Activated T-helper 17 cell treated with anti-CD3 and anti-CD28 coated beads, Interleukin-2, amount 50 U/mL, for 72 hours (primary cell): ENCODE measurements at places on chromosomes 2 and 18. TPM values are rescaled to one million over a fixed set of nuclear protein-coding genes. Genes with fewer than 3 reads are reported as not detected.

Gene KLHL30
- total RNA-seq = not detected

Gene REV1
- total RNA-seq = 33.1 TPM

Gene TMEM178A
- total RNA-seq = 0.42 TPM

Gene KIF1A
- 1.1 TPM for total RNA-seq
